Glutamatergic neuron (in vitro differentiated cells): ENCODE measurements at places on chromosomes 3 and 15.

- DNase-seq = no peak
Observed at GRCh38 chr3:10983219-10983916, 9.2 kb upstream of the SLC6A1 start.

DNA sequence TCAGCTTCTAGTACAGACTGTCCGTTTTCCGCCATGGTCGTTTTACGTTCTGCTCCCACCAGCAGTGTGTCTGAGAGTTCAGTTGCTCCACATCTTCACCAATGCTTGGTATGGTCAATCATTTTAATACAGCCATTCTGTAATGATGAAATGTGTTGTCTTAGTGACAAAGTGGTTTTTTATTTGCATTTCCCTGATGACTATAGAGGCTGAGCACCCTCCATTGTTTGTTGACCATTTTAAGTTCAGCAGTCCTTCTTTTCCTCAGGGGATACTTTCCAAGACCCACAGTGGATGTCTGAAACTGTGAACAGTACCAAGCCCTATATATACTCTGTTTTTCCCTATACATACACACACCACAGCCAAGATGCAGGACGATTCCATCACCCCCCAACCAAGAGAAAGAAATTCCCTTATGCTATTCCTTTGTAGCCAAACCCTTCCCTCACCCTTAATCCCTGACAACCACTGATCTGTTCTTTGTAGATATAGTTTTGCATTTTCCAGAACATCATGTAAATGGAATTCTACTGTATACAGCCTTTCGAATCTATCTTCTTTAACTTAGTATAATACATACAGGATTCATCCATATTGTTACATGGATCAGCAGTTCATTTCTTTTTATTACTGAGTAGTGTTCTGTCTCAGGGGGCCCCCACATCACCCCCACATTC is 55.9 kb downstream of the C3orf20 start:
- DNase-seq = no peak

- DNase-seq = no peak
Observed at GRCh38 chr3:48445277-48445882, 1.2 kb upstream of the ATRIP start.

DNA sequence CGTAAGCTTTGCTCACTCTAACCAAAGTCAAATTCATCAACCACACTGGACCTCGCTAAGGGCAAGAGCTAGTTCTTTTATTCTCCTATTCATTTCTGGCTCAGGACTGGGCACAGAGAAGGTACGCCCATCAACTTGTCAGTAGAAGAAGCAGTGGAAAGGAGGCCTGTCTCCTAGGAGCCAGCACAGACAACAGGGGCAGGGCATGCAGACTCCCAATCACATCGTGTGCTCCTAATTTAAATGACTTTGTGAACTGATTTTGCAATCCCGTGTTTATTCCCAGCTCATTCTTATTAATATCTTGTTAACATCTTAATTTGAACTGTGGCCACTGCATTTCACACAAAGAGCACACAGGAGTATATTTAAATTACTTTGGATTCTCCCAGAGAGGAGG is 161.1 kb upstream of the BCL6 start:
- no peak for DNase-seq

DNA sequence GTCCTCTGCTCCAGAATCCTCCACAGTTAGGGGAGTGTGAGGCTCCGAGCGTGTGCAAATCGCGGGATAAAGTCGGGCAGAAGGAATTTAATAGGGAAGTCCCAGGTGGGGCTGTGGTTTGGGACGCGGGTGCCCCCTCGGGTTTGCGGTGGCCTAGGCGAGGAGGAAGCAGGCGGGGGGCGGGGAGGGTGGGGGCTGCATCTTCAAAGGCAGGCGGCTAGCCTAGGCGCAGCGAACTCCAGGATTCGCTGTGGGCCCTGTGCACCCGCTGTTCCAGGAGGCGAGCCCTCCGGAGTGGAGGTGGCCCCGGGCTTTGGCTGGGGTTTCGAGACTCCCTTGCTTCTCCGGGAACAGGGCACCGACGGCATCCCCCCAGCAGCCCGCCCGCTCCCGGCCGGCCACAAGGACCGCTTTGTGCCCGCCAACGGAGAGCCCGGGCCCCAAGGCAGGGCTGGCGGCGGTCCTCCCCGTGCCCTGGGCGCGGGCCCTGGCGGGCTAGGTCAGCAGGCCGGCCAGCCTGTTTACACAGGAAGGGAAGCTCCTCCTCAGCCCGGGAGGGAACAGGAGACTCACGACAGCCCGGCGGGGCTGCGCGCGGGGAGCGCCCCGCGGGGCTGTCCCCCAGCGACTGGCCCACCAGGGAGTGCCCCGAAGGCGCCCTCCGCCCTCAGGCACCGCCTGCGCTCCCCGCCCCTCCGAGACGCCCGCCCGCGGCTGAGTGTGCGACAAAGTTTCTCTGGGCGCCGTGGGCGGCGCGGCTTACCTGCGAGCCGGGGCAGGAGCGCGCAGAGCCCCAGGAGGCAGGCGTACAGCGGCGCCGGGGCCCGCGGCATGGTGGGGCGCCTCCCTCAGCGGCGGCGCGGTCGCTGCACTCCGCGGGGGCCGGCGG is 753 bp downstream of the ITGB5 start:
- DNase-seq = peak; percentile 50

DNA sequence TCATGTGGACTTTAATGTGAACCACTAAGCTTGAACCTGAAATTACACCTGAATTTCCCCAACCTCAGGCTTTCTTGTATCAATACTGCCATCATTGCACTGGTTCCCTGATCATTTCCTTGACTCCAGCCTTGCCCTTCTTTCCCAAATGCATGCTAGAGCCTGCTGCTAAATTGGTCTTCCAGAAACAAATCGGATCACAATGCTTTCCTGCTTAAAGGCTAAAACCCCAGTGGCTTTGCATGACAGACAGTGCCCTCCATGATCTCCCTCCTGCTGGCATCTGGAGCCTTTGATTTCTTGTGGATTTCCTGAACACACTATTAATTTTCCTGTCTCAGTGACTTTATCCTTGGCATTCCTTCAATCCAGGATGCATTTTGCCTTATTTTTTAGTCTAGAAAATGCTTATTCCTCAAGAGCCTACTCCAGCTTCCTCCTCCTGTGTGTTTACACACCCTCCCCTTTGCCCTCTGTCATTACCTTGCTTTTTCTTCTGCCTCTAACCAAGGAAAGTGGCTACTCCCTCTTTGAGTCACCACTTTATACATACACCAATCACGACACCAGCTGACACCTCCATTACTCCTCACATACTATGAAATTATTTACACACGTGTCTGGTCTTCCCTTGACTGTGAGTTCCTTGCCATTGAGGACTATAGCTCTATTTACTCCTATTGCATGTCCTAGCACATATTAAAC is 214.6 kb downstream of the KCNAB1 start:
- DNase-seq = no peak
